Activated CD4-positive, alpha-beta T cell treated with anti-CD3 and anti-CD28 coated beads, Interleukin-2, amount 50 U/mL, for 16 hours (primary cell): ENCODE measurements at places on chromosomes 13 and 19.
A peak's percentile ranks its signal among the peaks of the same experiment; 100 is the strongest.

DNA sequence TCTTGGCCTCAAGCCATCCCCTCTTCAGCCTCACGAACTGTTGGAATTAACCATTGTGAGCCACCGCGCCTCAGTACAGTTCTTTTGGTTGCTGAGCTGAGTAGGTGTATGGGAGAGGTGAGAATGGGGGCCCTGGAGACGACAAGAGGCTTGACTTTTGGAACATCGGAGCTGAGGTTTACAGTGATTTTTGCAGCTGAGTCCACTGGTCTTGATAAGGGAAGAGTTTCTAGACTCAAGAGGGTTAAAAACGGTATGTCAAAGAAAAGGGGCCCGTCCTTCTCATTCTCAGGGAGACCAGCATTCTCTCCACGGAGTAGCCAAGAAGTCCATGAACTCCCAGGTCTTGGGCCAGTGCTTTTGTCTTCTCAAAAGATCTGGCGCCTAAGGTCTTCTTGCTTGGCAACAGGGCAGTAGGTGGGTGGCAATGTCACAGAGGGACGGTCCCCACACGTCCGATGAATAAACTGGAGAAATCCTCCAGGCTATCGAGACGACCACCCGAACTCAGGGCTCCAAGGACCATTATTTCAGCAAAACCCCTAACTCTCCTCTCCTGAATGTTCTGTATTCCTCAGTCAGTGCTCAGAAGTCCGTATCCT is 6.4 kb upstream of the QTRT1 start:
- DNase-seq, result no peak

DNA sequence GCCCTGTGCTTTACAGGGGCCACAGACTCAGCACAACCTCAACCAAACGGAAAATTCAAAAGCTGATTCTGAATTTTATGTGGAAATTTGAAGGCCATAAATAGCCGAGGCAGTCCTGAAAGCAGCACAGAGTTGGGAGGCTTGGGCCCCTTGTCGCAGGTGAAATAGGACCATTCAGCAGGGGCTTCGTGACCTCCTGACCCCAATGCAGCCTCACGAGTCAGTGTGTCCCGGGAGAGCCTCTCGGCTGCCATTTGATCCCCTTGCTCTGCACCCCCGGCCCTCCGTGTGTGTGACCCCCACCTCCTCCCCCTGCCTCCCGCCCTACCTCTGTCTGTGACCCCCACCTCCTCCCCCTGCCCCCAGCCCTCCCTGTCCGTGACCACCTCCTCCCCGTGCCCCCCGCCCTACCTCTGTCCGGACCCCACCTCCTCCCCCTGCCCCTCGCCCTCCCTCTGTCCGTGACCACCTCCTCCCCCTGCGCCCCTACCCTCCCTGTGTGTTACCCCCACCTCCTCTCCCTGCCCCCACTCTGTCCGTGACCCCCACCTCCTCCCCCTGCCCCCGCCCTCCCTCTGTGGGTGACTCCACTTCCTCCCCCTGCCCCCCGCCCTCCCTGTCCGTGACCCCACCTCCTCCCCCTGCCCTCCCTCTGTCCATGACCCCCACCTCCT is 41.7 kb upstream of the TFDP1 start:
- no peak for DNase-seq

DNA sequence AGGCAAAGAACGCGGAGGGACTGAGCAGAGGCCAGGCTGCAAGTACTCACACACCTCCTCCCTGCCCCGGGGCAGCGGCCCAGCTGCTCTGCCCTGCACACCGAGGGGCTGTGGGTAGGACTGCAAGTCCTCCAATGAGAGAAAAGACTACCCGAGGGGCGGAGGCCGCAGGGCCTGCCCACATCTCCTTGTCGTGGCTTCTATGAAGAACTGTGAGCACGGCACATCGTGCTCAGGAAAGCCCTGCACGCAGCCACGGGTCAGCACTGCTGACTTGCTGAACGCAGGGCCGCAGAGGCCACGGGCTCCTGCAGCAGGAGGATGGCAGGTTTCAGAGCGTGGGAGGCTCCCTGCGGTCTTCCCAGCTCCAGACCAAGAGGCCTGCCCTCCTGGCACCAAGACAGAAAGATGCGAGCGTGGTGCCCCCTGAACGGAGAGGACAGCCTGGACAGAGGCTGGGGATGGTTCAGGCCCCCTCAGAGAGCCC is 37.4 kb downstream of the CEBPG start:
- no peak for DNase-seq

DNA sequence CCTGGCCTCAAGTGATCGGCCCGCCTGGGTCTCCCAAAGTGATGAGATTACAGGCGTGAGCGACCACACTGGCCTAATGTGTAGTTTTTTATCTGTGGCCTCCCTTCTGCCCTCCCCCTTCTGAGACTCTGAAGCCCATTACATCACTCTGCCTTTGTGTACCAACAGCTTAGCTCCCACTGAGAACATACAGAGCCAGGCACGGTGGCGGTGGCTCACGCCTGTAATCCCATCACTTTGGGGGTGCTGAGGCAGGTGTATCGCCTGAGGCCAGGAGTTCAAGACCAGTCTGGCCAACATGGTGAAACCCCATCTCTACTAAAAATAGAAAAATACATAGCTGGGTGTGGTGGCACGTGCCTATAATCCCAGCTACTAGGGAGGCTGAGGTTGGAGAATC is 12.6 kb downstream of the NCR1 start:
- DNase-seq, result no peak

- no peak for DNase-seq
These were observed 308.5 kb upstream of the KLF12 start for GRCh38 chr13:74442751-74443150.

- DNase-seq, result no peak
These were observed 70.1 kb downstream of the DCLK1 start for GRCh38 chr13:36061054-36061453.

DNA sequence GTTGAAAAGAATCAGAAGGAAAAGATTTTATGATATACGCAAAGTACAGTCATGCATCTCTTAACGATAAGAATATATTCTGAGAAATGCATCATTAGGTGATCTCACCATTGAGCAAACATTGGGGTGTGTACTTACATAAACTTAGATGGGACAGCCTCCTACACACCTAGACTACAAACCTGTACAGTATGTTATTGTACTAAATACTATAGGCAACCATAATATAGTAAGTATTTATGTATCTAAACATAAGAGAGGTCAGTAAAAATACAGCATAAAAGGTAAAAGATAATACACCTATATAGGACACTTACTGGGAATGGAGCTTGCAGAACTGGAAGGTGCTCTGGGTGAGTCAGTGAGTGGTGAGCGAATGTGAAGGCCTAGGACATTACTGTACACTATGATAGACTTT is 254.6 kb downstream of the SPRY2 start:
- no peak for DNase-seq

GRCh38 chr13:56752636-56753035 is 388.1 kb upstream of the PRR20A start:
- no peak for DNase-seq

GRCh38 chr13:39788102-39788501 is 132.6 kb downstream of the COG6 start:
- DNase-seq, result no peak

GRCh38 chr13:111458739-111459138 is 138.3 kb downstream of the TEX29 start:
- no peak for DNase-seq

DNA sequence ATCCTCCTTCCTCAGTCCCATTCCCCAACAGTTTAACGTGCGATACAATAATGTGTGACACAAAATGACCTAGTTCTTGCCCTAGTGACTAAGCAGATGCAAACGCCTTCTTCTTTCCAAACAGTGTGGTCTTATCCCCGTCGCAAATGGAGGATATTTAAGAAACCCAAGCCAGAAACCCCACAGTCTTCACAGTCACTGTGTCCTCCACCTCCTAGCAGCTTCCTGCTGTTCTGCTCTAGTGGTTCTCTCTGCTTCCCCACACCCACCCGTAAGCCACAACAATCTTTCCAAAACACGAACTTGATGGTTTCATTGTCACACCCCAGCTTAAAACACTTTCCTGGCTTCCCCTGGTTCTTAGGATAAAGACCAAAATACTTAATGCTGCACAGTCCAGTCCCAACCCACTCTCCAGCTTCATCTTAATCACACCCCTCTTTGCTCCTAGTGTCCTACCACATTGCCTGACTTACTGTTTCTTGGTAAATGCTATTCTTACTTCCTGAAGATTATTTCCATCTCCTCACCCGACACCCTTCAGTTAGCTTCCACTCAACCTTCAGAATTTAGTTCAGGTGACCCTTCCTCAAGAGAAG is 32.3 kb downstream of the ITM2B start:
- DNase-seq, result peak; percentile 3

GRCh38 chr13:110306340-110306959 is 507 bp downstream of the COL4A1 start:
- no peak for DNase-seq

DNA sequence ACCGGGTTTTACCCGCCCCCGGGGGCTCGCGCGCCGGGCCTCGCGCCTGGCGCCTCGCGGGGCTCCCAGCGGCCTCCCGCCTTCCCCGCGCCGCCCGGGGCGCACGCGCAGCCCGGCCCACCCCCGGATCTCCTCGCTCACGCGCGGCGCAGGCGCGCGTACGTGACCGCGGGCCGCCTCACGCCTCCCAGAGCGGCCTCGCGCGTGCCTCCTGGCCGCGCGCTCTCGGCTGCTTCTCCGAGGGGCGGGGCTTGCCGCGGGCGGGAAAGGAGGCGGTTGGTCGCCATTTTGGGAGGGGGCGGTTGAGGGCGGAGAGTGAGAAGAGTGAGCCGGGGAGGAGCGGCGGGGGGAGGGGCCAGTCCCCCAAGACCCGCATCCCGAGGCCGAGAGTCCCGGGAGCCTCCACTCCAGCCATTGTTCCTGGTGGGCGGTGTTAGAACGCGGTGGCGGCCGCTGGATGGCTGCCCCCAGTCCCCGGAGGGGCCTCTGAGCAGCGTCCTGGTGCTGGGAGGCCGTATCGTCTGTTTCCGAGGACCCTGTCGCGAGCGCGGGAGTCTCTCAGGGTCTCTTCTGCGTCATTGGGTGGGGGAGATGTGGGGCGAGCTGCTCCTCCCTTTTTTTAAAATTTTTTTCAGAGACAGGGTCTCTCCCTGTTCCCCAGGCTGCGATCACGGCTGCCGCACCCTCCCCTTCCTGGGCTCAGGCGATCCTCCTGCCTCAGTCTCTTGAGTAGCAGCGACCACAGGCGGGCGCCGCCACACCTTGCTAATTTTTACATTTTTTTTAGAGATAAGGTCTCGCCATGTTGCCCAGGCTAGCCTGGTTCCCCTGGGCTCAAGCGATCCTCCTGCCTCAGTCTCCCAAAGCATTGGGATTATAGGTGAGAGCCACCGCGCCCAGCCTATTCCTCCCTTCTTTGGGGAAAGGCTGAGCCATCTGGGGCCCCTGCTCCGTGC is at the start of gene ZNF541:
ZNF541 (minus strand) TSS at position 78 of the 956 bp plus-strand sequence. CDS start 17,292 bp downstream, outside the sequence.
- DNase-seq, result peak; percentile 46
